ENCODE measurements at places on chromosomes 3 and 15. TPM values are rescaled to one million over a fixed set of nuclear protein-coding genes. Genes with fewer than 3 reads are reported as not detected.
A peak's percentile ranks its signal among the peaks of the same experiment; 100 is the strongest.

DNA sequence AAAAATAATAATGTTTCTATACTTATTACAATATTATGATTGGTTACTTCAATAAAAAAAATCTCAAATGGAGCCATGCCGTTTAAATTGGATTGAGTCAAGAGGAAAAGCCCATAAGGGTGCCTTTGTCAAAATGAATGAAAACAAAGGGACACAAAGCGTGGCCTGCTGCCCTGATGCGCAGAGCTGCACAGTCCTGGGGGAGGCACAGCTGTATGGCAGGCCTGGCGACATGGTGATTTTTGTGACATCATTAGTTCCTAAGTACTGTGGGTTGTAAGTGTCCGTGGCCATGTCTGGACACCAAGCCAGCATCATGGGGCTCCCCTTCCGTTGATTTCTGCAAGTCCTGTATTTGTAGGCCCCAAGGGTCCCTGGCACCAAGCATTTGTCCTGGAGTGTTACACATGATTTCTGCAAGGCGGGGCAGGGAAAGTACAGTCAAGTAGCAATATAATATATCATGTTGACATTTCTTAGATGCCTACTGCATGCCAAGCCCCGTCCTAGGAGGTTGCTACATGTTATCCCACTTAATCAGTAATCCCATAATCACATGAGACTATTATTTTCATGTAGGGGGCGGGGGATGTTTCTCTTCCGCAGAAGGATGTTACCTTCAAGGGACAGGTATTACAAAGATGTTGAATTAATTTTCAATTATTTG lies 59.7 kb downstream of the GHSR start:
- DNase-seq, result no peak

GRCh38 chr3:16326724-16327349 lies 61.8 kb downstream of the OXNAD1 start:
- DNase-seq, result no peak

DNA sequence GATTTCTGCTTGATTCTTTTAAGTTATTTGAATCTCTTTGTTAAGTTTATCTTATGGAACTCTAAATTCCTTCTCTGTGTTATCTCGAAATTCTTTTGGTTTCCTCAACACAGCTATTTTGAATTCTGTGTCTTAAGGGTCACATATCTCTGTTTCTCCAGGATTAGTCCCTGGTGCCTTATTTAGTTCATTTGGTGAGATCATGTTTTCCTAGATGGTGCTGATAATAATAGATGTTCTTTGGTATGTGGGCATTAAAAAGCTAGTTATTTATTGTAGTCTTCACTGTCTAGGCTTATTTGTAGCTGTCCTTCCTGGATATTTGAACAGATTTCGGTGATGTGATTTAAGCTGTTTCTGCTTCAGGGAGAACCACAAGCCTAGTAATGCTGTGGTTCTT lies 615.6 kb upstream of the NECTIN3 start:
- DNase-seq, result no peak

- DNase-seq, result no peak
Measured at GRCh38 chr3:94083261-94083660, 20.4 kb downstream of the NSUN3 start.

- no peak for DNase-seq
Measured at GRCh38 chr3:59300733-59301132, 250.9 kb upstream of the CFAP20DC start.

DNA sequence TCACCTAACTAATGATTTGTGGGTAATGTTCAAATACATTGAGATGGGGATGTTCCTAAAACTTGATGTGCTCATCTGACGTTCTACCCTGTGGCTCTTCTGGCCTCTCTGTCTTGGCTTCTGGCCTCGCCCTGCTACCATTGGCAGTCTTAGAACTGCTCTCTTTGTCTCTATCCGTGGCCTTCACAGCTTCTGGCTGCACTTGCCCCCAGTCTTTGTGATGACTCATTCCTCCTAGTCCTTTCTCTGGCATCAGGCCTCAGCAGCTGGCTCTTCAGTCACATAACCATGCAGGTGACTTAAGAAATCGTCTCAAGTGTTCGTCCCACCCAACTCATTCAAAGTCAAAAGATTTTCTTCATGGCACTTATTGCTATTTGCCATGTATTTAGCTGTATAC lies 188.1 kb downstream of the BBX start:
- peak; percentile 34 for DNase-seq

DNA sequence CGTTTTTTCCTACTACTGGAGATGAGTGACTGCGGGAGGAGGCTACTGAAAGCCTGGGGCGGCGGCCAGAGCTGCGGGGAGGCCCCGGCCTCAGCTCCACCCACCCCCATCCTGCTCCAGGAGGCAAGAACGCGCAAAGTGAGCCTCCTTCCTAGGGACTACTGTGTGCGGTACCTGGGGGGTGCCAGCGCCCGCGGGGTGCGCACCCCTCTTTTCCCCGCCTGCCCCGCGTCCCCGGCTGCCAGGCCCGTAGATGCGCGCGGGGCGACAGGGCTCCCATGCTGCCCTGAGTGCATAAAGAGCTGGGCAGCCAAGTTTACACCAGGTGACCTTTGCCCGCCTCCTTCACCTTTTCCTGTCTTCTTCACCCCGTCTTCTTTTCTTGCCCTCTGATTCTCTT lies 2.5 kb upstream of the USF3 start:
- no peak for DNase-seq

GRCh38 chr15:72116731-72117485 lies 1.0 kb downstream of the MYO9A start:
- no peak for DNase-seq

DNA sequence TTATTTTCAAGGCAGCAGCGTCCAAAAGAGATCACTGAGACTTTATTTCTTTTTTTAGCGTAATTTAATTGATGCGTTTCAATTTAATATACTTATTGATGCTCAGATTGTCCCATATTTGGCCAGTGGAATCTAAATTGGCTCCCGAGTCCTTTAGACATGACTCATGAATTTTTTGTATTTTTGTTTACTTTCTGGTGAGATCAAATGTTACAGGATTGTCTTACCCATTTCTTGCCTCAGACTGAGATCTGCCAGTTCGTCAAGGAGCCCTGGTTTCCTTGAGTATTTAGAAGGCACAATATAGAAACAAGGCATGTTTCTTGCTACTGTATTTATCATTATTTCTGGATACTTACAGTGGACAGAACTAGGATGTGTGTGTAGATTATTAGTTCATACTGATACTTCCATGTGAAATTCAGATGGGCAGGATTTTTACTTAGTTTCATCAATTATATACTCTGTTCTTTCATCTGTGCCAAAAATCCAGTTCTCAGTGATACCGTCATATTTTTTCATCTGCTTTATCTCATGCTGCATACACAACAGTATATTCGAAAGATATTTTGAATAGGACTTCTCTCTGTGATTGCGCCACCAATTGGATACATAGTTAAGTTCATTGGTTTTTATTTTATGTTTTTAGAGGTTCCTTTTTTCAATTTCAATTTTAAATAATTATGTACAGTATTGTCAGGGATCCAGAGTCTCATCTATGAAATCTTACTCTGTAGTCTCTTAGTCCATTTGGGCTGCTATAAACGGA lies 436.9 kb upstream of the C2CD4B start:
- no peak for DNase-seq

DNA sequence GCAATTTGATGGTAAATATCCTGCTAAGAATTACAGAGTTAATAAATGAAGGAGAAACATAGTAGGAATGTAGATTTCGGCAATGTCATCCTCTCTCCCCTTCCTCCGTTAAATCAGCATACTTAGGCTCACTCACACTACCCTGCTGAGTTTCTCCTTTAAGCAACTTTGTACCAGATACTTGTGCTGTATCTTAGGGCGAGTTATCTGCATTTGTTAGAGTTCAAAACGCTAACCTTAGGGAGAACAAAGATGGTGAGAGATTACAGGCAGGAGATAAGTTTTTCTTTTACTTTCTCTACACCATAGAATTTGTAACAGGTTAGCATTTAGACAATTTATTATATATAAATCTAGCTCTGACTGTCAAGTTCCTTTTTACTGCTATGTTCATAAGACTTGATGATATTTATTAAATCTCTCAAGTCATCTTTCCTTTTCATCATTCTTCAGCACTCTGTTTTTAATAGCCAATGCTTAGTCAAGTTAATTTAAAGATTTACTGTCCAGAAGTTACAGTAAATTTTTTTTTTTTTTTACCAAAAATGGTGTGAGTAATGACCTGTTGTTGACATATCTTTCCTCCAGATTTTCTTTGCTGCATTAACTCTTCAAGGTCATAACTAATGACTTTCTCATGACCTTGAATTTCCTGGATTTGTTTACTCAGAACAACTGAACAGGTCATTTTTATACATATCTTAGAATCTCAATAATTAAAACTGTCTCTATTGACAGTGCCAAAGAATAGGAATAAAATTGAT lies 22.2 kb downstream of the SUCNR1 start:
- DNase-seq, result no peak

- DNase-seq, result no peak
Measured at GRCh38 chr3:113495035-113495434, 19.9 kb downstream of the SPICE1 start.

DNA sequence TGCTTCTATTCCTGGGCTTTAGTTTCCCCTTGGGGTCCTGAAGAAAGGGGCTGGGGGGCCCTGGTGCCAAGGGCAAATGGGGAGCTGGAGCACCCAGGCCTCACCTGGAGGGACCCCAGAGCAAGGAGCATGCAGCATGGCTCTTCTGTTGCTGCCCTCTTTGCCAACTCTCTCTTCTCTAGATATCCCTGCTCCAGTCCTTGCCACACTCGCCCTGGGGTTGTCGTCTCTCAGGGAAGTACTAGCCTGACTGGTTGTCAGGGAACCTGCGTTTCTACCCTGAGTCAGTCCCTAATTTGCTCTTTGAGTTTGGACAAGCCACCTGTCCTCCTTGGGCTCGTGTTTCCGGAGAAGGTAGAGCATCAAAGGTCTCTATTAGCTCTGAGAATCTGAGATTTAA lies 63.7 kb upstream of the UBE2Q2 start:
- DNase-seq, result no peak

DNA sequence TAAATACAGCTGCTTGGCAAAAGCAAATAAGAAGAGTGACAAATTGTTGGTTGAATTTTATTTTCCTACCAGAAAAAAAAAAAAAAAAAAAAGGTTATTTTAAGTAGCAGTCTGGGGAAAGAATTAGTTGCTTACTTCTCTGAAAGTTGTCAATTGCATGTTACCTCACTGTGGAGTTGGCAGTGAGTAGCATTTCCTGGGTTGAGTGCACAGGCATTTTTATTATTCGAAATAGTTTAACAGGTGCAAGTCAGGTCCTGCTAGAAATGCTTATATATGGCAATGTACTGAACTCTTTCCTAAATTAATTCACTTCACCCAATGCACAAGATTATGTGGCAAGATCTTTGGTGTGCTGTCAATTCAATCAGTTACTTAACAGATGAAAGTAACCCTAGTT lies 680.6 kb downstream of the EPHA3 start:
- no peak for DNase-seq

GRCh38 chr3:43854283-43854682 lies 163.5 kb downstream of the ABHD5 start:
- no peak for DNase-seq

AGBL1 gene
- not detected for total RNA-seq

ROPN1 gene
- not detected for total RNA-seq

KNG1 gene
- total RNA-seq, result 0.48 TPM

CPN2 gene
- not detected for total RNA-seq

KY gene
- 1.2 TPM for total RNA-seq

CASR gene
- total RNA-seq, result not detected
